ENCODE measurements at places on chromosomes 7 and 10. TPM values are rescaled to one million over a fixed set of nuclear protein-coding genes. Genes with fewer than 3 reads are reported as not detected.

DNA sequence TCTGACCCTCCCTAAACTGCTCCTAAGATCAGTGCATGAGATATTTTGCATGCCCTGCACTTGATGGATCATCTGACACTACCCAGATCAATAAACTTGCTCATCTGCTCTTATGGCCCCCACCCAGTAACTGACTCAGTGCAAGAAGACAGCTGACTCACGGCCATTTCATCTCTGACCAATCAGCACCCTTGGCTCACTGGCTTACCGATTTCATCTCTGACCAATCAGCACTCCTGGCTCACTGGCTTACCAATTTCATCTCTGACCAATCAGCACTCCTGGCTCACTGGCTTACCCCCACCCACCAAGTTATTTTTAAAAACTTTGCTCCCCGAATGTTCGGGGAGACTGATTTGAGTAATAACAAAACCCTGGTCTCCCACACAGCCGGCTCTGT, 37.2 kb upstream of the OPTN start:
- no peak for DNase-seq
- no peak overlapping the region for H3K4me3 ChIP-seq
- H3K4me1 ChIP-seq = no peaks in the 10 kb centered on the region
- no peaks in the 10 kb centered on the region for H3K36me3 ChIP-seq
- H3K27ac ChIP-seq = no peak overlapping the region

- H3K27ac ChIP-seq = no peak overlapping the region
- DNase-seq = no peak
- H3K4me1 ChIP-seq = no peaks in the 10 kb centered on the region
- no peaks in the 10 kb centered on the region for H3K36me3 ChIP-seq
- H3K27me3 ChIP-seq = no peaks in the 10 kb centered on the region
Observed at GRCh38 chr10:126262233-126262838, 125.9 kb downstream of the ADAM12 start.

The OPN1SW gene
- total RNA-seq = not detected

- no peaks in the 10 kb centered on the region for H3K4me1 ChIP-seq
- H3K4me3 ChIP-seq = no peak overlapping the region
- H3K27ac ChIP-seq = no peak overlapping the region
- no peaks in the 10 kb centered on the region for H3K27me3 ChIP-seq
- DNase-seq = no peak
- H3K36me3 ChIP-seq = no peaks in the 10 kb centered on the region
Observed at GRCh38 chr7:89728481-89728880, 425.8 kb upstream of the STEAP1 start.

DNA sequence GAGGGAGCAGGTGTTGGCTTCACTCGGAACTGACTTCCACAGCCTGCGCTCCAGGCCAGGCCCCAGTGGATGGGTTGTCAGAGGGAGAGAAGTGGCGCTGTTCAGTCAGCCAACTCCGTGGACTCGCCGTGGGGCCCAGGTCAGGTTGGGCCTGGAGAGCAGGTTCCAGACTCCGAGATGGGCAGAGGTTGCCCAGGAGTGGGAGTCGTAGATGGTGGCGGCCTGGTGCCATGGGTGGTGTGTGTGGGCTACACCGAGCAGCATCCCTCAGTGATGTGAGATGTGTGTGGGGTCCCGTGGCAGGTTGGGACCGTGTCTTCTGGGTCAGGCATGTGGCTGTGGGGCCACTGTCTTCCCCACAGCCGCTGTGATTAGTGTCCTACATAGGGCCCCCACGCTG, 10.4 kb downstream of the ZNF316 start:
- no peak for DNase-seq

DNA sequence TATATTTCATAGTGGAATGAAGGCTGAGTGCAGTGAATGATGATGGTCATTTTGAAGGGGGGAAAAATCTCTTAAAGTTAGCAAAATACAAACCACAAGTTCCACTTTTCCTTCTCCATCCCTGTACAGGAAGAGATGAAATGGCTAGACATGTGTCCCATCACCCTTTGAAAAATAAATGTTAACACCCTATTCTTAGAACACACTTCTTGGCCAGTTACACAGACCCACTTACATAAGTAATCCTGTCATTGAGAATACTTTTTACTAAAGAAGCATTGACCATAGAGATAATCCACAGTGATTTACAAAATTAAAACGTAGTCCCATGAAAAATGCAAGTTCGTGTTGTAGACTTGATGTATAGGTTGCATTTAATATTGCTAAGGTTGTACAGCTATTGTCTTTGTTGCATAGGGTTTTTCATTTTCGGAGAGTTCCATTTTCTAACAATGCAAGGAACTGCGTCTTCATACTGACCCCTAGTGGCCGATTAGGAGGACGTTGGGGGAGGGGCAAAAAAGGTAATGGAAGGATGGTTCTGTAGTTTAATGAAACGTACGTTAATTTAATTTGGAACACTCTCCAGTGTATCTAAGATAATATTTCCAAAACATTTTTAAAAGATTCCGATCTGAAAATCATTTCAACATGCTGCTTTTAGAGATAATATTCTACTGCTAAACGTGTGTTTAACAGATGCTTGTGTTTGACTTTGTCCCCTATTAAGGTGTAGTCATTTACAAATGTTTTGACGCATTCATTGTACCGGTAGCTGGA, 60.9 kb downstream of the ARMC3 start:
- H3K36me3 ChIP-seq = no peaks in the 10 kb centered on the region
- no peak overlapping the region for H3K27ac ChIP-seq
- peaks cover 3% of the 10 kb centered on the region for H3K27me3 ChIP-seq
- no peaks in the 10 kb centered on the region for H3K4me1 ChIP-seq
- H3K4me3 ChIP-seq = no peak overlapping the region

The AGAP4 gene
- 18.4 TPM for total RNA-seq

DNA sequence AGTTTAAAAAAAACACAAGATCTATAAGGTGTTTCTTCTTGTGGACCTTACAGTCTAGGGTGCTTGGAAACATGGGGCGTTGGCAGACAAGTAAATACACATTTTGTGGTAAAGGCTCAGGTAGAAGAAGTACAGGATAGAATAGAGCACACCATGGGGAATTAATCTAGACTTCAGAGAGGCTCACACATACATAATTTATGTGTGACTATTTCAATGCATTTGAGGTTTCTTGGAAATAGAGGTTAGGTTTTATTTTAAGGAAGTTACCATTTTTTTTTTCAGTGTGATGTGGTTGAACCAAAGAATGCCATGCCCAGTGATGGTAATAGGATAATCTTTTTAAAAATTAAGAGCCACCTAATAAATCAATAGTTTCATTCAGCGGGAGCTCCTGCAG, 12.8 kb downstream of the CFTR start:
- no peaks in the 10 kb centered on the region for H3K36me3 ChIP-seq
- H3K4me3 ChIP-seq = no peak overlapping the region
- no peak overlapping the region for H3K27ac ChIP-seq
- DNase-seq = no peak

The LEP gene
- total RNA-seq = not detected

Data from astrocyte (in vitro differentiated cells and primary cell).